GM13977 (cell line): ENCODE measurements at places on chromosomes 12 and 14.

DNA sequence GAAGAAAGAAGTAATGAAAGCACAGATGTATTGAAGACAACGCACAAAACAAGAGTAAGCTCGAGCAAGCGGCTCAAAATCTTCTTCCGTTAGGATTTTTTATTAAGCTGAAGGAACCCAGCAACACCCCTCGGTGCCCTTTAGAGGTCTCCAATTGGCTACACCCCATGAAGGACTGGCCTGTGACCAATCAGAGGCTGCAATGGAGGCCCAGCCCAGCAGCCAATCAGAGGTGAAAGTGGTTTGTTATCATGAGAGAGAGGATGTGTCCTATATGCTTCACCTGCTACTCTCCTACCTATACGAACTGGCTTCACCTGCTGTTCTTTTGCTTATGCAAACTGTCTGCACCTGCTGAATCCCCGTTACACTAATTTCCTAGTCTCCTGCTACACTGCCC, 358.8 kb downstream of the C12orf50 start:
- no peak for DNase-seq

- DNase-seq, result no peak
These were observed 88.3 kb downstream of the BCL11B start for GRCh38 chr14:99183716-99184115.

DNA sequence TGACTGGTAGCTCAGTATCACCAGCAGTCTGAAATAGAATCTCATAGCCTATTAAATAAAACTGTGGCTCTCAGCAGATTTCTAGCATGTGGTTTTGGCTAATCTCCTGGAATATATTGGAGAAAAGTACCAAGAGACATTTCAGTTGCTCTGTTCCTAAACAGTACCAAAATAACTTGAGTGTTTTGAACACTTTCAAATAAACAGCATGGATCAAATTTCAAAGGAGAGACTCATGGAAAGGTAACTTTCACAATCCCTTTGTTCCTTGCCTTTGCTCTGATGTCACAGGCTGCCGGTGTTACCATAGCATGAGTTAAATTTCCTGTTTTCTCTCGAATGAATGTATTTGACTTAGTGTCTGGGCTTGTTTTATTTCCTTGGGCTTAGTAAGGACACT, 3.4 kb downstream of the ARG2 start:
- no peak for DNase-seq

DNA sequence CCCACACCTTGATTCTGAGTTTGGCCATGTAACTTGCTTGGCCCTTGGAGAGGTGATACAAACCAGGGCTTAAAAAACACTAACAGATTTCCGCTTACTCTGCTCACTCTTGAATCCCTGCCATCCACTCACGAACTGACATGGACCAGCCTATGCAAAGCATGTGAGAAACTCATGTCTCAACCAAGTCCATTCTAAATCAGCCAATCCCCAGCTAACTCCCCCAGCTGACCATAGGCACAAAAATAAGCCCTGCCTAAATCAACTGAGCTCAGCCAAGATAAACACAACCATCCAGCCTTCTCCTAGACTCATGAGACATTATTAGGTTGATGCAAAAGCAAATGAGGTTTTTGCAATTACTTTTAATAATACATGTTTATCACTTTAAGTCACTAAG, 353.9 kb upstream of the TBX3 start:
- no peak for DNase-seq

- DNase-seq, result no peak
These were observed 176.4 kb upstream of the RPH3A start for GRCh38 chr12:112615196-112615595.

- DNase-seq, result no peak
These were observed 22.4 kb downstream of the ARHGAP5 start for GRCh38 chr14:32099473-32099872.

DNA sequence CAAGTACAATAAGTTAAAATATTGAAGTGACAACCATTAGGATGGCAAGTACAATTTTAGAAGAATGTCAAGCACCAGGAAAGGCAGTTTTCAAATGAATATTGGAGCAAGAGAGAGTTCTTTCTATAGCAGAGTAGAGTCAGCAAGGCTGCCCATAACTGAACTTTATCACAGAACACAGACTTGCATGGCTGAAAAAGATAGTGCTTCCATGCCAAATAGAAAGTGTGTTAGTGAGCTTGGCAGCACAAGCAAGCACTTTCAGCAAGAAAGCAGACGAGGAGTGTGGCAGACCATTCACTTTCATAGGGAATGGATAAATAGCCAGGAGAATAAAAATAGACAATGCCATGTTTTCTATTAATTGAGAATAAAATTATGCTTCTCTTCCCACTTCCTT, 647.0 kb upstream of the MGAT4C start:
- DNase-seq, result no peak

GRCh38 chr12:48866052-48866711, 512 bp upstream of the RND1 start:
- no peak for DNase-seq

DNA sequence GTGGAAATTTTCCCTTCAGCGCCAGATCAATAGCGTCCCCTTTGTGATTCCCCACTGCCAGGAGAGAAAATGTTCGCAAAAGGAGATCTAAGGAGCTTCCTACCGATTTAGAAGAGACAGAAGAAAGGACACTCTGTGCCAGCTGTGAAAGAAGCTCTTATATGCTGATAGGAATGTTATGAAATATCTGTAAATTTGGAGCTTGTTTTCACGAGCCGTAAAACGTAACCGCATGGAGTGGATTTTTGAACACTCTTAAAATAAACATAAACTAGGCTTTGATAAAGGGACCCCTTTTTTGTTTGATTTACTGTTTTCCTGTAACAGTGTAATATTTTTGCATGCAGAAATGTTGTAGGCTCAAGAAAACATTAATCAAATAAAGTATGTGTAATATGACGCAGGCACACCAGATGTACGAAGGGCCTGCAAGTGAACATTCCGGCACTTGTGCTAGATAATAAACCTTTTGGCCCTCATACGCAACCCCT, 346.8 kb downstream of the ETNK1 start:
- no peak for DNase-seq

- no peak for DNase-seq
These were observed 123.7 kb downstream of the DAD1 start for GRCh38 chr14:22465201-22465840.

DNA sequence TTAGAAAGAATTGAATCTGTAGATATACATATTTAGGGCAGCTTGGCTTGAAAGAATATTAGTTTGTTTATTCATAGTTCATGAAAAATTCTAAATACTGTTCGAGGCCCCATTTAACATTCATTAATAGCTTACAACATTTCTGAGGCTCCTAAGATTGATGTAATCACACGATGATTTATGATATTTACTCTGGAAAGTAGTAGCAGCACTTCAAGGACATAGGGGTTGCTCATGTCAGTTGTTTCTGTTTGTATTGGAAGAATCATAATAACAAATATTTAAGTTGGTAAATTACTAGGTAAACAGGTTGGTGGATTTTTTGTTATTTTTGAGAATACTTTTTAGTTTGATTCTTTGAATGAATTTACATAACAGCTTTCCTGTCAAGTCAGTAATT, 30.4 kb downstream of the CAND1 start:
- DNase-seq, result no peak

- DNase-seq, result no peak
These were observed 90.8 kb downstream of the BICD1 start for GRCh38 chr12:32197421-32197820.
